ENCODE measurements at places on chromosomes 13 and 19.

DNA sequence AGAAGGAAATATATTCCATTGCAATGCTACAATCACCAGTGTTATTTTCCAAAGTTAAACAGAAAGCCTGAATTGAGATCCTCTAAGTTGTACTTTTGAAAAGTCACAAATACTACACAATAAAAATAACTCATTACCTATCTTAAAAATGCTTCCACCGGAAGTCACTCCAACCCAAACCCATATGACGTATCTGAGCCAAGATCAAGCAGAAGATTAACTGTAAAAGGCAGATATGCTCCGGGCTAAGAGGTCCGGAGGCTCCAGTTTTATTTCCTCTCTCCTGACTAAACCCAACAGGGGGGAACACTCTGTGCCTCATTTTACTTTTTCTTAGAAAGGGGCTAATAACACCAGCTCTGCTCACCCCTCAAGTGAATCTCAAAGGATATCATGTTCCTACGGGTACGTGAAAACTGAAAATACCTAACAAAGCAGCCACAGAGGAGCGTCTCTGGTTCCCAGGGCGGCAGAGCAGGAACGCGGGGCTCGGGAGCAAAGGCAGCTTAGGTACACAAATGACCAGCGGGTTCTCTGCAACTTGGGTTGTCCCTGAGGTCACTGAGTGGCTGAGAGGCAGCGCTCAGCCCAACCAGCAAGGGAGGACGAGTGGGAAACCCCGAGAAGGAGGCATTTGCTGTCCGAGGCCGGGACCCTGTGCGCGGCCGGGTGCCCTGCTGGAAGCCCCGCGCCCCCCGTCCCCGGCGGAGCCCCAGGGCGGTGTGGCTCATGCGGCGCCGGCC is 750 bp downstream of the RAB20 start:
- DNase-seq: no peak

DNA sequence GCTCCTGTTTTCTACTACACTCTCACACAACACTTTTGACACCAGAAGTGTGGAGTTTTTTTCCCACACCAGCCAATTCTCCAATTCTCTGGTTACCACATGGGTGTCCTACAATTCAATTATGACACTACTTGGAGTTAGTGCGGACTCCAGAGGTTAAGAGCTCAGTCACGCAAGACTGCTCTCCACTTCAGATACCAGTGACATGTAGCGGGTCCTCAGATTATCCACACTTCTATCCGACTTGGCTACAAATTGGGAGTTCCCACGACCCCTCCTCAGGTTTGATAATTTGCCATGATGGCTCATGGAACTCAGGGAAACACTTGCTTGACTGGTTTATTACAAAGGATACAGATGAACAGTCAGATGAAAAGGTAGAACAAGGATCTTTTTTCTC is 32.9 kb downstream of the PAN3 start:
- DNase-seq: no peak

DNA sequence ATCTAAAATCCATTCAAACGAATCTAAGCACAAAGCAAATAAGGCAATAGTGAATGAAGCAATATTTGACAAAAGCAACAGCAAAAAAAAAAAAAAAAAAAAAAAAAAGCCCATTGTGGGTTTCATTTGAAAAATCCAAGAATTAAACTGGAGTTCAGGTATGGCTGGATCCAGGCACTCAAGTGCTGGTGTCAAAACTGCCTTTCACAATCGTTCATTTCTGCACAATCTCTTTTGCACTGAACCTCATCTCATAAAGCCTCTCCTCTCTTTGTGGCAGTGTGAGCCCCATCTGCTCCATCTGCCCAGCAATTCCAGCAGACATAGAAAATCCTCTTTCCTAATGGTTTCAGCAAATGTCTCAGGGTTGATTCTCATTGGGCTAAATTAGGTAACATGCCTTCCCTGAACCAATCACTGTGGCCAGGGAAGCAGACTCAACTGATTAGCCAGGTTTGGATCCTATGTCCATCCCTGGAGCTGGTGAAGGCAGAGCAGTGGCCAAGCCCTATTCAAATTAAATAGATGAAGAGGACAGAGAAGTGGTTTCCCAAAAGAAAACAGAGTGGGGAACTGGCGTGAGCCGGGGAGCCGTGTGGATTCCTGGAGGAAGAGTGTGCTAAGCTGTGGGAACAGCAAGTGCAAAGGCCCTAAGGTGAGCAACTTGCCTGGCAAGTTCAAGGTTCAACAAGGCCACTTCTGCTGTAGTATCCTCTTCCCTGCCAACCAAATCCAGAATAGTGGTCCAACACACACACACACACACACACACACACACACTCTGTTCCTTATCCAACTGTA is 1.2 kb upstream of the HIF3A start:
- no peak for DNase-seq

GRCh38 chr13:75555836-75556235 is 6.2 kb downstream of the UCHL3 start:
- no peak for DNase-seq

DNA sequence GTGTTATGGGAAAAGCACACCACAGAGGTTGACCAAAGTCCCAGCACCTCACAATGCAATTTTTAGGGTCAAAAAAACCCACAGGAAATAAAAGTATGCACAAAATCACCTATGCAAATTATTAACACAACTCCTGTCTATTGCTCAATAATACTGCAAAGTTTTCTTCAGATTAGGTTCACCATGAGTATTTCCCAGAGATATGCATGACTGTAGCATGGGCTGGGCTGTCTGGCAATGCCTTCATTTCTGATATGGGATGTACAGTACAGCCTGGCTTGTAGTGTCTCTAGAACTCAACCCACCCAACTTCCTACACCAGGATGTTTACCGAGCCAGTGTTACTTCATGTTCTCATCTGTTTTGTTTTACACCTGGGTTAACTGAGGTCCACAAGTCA is 698.7 kb upstream of the ARGLU1 start:
- no peak for DNase-seq

GRCh38 chr19:56969759-56970178 is 129.2 kb upstream of the PEG3 start:
- no peak for DNase-seq

GRCh38 chr13:110923777-110924638 is 9.1 kb upstream of the ANKRD10 start:
- DNase-seq: no peak

DNA sequence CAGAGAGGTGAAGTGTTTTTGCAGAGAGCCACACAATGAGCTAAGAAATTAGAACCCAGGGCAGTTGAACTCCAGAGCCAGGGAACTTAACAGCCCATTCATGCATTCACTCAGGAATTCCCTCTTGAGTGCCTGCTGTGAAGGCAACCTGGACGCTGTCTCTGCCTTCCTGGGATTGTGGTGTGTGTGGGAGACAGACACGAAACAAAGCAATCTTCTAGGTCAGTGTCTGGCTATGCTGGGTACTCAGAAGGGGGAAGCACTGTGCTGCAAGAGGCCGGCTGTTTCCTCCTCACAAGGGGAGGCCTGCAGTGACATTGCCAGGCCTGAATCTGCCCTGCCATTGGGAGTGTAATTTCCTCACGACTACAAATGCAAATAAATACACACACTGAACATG is 9.7 kb downstream of the BCKDHA start:
- DNase-seq: no peak

- DNase-seq: no peak
Measured at GRCh38 chr13:110921209-110921608, 6.3 kb upstream of the ANKRD10 start.

DNA sequence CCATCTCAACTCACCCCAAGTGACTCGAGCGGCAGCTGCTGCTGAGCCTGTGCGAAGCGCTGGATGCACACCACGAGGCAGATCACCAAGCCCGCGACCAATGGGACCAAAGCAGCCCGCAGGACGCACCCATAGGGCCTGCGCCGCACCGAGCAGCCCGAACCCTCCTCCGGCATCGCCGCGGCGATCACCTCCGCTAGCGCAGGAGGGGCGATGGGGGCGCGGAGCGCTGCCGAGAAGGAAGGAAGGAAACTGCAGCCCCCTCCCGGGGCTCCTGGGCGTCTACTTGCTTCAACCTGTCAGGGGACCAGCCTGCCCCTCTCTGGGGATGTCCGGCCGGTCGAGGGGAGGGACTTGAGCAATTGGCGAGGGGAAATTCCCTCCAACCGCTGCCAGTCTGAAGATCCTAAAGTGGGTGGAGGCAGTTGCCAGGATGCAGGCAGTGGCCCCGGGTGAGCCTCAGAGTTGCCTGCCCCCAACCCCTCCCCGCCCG is at the start of gene CD70:
TSS of gene CD70 (minus strand) at position 324 of the 493 bp plus-strand sequence. CDS start at position 176, 148 bp downstream.
- DNase-seq: no peak

DNA sequence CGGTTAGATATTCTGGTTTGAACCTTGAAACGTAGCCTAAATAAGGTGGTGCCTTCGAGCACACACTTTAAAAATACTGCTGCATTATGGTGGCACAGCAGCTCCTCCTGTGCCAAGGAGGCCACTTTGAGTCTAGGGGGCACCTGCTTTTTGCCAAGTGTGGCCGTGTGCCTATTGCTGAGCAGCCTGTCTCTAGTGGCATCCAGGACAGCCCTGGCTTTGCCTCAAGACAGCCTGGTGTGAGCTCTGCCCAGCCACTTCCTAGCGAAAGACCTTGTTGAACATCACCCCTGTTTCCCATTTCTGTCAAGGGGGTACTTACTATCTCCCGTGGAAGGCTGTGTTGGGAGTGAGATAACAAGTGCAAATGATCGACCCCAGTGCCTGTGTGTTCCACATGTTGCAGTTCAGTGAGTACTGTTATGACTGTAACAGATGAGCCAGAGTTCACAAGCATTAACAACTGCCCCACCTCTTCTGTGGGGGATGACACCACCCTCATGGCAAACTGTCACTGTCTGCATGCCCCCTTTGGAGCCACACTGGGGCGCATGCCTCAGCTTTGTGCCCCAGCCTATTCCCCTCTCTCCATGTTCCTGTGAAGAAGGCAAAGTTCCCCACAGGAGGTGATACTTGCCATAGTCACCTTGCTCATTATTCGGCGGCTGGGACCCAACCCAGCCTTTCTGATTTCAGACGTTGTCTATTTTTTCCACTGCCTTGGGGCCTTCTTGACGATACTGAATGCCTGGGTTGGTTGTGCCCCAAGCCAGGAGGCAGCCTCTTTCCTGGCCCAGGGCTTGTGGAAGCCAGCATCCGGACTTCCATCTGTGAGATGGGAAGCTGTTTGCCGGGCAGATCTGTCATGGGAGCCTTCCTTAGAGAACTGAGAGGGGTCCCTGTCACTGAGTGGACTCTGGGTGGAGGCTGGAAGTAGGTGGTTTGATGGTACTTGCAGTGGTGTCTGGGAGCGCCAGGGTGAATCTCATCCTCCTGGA is 5.4 kb downstream of the GATAD2A start:
- DNase-seq: no peak

DNA sequence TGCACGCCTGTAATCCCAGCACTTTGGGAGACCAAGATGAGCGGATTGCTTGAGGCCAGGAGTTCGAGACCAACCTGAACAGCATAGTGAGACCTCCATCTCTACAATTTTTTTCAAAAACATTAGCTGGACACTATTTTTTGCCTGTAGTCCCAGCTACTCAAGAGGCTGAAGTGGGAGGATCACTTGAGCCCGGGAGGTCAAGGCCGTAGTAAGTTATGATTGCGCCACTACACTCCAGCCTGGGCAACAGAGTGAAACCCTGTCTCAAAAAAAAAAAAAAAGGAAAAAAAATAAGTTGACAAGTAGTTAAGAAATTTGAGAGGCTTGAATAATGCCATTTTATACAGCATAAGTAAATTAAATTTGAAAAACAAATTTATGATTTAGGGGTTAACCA is 330.6 kb downstream of the MYO16 start:
- no peak for DNase-seq

- DNase-seq: no peak
Measured at GRCh38 chr13:50122455-50122854, 107.2 kb downstream of the KCNRG start.

GRCh38 chr19:53372196-53372595 is 6.7 kb downstream of the ZNF525 start:
- DNase-seq: no peak

DNA sequence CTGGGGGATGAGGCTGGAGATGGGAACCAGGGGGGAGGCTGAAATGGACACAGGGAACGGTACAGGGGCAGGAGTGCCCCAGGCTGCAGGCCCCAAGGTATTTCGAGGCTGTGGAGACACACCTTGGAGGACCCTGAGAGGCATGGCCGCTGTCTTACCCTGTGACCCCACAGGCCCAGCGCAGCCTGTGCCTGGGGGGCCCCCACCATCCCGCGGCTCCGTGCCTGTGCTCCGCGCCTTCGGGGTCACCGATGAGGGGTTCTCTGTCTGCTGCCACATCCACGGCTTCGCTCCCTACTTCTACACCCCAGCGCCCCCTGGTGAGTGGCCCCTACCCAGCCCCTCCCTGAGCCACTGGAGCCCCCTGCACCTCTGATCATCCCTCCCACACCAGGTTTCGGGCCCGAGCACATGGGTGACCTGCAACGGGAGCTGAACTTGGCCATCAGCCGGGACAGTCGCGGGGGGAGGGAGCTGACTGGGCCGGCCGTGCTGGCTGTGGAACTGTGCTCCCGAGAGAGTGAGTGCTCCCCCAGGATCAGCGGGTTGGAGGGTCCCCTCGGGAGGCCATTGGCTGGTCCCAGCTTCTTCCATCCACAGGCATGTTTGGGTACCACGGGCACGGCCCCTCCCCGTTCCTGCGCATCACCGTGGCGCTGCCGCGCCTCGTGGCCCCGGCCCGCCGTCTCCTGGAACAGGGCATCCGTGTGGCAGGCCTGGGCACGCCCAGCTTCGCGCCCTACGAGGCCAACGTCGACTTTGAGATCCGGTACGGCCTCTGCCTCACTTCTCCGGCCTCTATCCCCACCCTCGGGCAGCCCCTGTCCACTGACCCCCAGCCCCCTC is 16.9 kb upstream of the SPIB start:
- no peak for DNase-seq

GRCh38 chr13:44301639-44302015 is 72.0 kb upstream of the SERP2 start:
- no peak for DNase-seq

GRCh38 chr19:2577722-2578335 is 101.9 kb downstream of the GADD45B start:
- DNase-seq: no peak

GRCh38 chr13:97198753-97199152 is 23.4 kb upstream of the MBNL2 start:
- DNase-seq: no peak

DNA sequence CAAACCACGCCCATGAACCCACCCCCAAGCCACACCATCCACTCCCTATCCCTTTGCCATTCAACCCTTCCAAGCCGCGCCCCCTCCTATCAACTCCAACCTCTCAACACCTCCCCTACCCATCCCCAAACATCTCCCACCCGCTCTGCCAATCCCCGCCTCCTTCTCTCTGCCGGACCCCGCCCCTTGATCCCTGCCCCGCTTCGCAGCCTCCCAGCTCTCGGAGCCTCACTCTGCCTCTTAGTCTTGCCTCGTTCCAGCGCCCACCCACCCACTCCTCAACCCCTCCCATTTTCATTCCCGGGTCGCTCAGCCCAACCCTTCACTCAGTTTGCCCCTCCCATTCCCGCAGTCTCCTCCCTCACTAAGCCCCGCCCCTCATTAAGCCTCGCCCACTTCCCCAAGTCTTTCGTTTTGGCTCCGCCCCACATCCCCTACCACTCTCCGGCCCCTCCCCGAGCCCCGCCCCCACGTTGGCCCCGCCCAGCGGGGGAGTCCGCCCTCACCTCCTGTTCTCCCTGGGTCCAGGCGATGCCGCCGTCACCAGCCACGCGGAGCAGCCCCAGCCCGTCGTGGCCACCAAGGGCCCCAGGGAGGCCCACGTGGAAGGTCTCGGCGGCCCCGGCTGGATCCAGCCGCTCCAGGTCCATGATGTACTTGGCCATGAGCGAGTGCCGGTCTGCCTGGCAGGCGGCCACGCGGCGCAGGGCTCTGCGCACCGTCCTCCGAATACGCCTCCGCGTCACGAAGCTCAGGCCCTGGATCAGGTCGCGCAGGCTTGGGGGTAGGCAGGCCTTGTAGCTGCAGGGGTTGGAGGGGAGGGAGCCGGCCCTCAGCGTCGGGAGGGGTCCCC is 5.7 kb downstream of the JAK3 start:
- peak; percentile 67 for DNase-seq

- DNase-seq: no peak
Measured at GRCh38 chr19:11267316-11268085, 5.2 kb upstream of the DOCK6 start.

Measured in Panc1 (cell line).